ENCODE measurements at places on chromosomes 7 and 10. TPM values are rescaled to one million over a fixed set of nuclear protein-coding genes. Genes with fewer than 3 reads are reported as not detected.

Gene TUBB8
- polyA plus RNA-seq = 0.13 TPM

Gene MMD2
- not detected for polyA plus RNA-seq

Gene HOXA1
- polyA plus RNA-seq = not detected

DNA sequence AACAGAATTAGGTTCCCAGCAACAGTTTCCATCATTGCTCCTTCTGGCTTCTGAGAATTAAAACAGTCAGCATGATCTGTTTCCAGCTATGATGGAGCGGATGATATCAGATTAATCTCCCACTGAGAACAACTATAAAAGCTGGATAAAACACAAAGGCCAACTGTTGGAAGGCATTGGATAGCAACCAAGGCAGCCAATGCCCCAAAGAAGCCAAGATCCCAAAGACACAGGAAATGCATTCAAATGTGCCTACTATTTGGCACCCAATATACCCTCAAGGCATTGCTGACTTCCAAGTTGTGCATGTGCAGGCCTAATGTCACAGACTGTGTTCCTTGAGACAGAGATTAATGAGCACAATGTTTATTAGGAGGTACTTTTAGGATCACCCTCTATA lies 259.3 kb downstream of the ARHGAP12 start:
- H3K4me1 ChIP-seq = no peaks in the 10 kb centered on the region
- H3K27me3 ChIP-seq = no peaks in the 10 kb centered on the region
- H3K4me3 ChIP-seq = no peak overlapping the region
- DNase-seq = no peak
- no peak overlapping the region for H3K27ac ChIP-seq

GRCh38 chr10:61931620-61932332 lies 30.3 kb downstream of the ARID5B start:
- H3K27ac ChIP-seq = no peak overlapping the region
- DNase-seq = no peak
- H3K27me3 ChIP-seq = no peaks in the 10 kb centered on the region
- no peak overlapping the region for H3K4me3 ChIP-seq
- peaks cover 35% of the 10 kb centered on the region for H3K36me3 ChIP-seq

Gene PDK4
- 0.10 TPM for polyA plus RNA-seq

DNA sequence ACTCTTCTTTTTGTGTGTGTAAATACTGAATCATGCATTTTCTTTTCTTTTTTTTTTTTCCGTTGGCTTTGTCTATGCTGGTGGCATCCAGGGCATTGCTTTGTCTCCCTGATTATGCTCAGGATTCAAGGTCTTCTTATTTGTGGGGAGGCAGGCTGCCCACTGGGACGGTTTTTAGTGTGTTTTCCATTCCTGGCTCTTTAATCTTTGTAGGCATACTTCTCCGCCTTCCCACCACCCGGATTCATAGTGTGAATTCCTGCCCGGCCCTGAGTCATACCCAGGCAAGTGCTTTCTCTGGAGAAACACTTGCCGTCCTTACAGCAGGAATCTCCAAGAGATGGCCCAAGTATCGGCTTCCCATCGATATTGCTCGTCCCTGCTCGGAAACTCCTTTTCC lies 5.2 kb downstream of the ZNF655 start:
- H3K36me3 ChIP-seq = peaks cover 75% of the 10 kb centered on the region
- H3K27me3 ChIP-seq = no peaks in the 10 kb centered on the region
- DNase-seq = no peak
- peaks cover 29% of the 10 kb centered on the region for H3K4me1 ChIP-seq

GRCh38 chr7:114819616-114820362 lies 102.1 kb upstream of the MDFIC start:
- H3K36me3 ChIP-seq = no peaks in the 10 kb centered on the region
- H3K4me1 ChIP-seq = peaks cover 4% of the 10 kb centered on the region
- H3K27me3 ChIP-seq = no peaks in the 10 kb centered on the region
- DNase-seq = no peak

- DNase-seq = no peak
- no peak overlapping the region for H3K27ac ChIP-seq
- no peak overlapping the region for H3K4me3 ChIP-seq
- H3K27me3 ChIP-seq = no peaks in the 10 kb centered on the region
- no peaks in the 10 kb centered on the region for H3K36me3 ChIP-seq
- no peaks in the 10 kb centered on the region for H3K4me1 ChIP-seq
These were observed 175.9 kb upstream of the TAC1 start for GRCh38 chr7:97555857-97556421.

GRCh38 chr7:50314836-50315592 lies 10.5 kb downstream of the IKZF1 start:
- DNase-seq = no peak
- no peak overlapping the region for H3K4me3 ChIP-seq
- no peaks in the 10 kb centered on the region for H3K4me1 ChIP-seq
- H3K36me3 ChIP-seq = no peaks in the 10 kb centered on the region

Gene LBX1
- not detected for polyA plus RNA-seq

DNA sequence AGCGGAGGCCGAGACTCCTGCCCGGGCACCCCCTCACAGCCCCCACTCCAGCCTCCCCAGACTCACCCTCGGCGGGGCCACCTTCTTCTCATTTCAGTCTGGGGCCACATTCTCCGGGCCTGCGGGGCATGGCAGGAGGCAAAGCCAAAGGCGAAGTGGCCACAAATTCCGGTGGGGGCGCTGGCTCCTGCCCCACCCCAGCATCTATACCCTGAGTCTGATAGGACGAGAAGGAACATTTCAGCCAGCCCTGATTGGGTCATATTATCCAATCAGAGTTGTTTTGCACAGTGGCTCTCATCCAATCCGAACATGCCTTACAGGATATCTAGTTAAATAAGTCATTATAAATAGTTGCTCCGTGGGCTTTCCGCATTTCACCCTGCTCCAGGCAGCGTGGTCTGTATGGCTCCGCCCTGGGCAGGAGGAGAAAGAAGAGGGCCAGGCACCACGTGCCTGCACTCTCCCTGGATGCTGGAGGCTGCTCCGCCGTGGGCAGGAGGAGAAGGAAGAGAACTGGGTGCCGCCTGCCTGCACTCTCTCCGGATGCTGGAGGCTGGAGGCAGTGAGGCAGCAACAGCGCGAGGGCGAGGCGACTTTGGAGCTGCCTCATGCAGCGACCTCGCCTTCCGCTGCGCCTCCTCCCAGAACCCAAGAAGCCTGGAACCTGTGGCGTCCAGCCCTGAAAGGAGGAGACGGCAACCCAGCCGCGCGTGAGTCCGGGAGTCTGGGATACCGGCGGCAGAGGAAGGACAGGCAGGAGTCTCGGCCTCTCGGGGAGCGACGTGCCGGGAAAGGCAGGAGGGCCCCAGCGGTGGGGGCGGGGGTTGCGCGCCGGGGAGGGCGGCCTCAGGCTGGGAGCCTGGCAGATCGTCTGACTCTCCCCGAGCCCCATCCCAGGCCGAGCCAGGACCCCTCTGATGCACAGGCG lies 162.9 kb downstream of the ZNF33B start:
- H3K4me3 ChIP-seq = peak overlapping the region; percentile 97
- DNase-seq = peak; percentile 86
- H3K4me1 ChIP-seq = peaks cover 6% of the 10 kb centered on the region

Gene TAS2R3
- not detected for polyA plus RNA-seq

DNA sequence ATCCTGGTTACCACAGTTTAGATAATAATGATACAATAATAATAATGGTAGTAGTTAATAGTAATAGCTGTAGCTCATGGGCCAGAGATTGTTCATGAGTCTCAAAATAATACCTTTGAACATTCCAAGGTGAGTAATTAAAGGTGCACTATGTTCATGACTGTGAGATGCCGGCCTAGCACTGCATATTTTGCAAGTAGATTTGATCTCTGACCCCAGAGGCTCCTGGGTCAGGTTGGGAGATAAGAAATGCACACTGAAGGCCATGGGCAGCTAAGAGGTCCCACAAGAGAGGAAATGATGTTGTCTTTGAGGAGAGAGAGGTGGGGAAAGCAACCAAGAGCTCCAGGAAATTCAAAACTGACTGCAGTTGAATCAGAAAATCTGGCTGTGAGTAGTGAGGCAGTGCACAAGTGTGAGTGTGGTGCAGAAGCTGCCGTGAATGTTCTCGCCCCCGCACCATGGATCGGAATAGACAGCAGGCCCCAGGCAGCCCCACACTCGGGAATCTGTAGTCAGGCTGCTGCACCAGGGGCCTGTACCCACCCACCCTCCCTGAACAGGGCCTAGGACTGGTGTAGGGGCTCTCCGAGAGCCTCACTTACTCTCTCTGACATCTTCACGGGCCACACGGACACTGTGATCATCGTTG lies 11.9 kb downstream of the CPXM2 start:
- no peaks in the 10 kb centered on the region for H3K27me3 ChIP-seq
- no peak overlapping the region for H3K4me3 ChIP-seq
- no peak for DNase-seq
- H3K27ac ChIP-seq = no peak overlapping the region
- H3K4me1 ChIP-seq = no peaks in the 10 kb centered on the region

- no peaks in the 10 kb centered on the region for H3K27me3 ChIP-seq
- no peaks in the 10 kb centered on the region for H3K36me3 ChIP-seq
- no peak for DNase-seq
- no peaks in the 10 kb centered on the region for H3K4me1 ChIP-seq
- H3K4me3 ChIP-seq = no peak overlapping the region
These were observed 664.9 kb downstream of the CNTNAP2 start for GRCh38 chr7:146781352-146782116.

DNA sequence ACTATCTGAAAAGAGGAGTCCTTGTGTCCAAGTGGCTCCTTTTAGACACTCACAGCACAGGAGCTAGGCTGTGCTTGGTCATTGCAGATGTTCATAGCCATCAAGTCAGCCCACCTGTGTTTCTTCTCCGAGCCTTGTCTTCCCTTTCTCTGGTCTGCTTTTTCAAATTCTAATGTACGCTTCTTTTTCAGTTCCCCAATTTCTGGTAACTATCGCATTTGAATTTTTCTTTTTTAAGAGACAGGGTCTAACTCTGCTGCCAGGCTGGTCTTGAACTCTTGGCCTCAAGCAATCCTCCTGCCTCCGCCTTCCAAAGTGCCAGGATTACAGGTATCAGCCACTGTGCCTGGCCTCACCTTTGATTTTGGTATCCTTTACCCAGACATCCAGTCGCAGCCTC lies 18.9 kb downstream of the APBB1IP start:
- no peaks in the 10 kb centered on the region for H3K27me3 ChIP-seq
- no peaks in the 10 kb centered on the region for H3K4me1 ChIP-seq
- no peak overlapping the region for H3K4me3 ChIP-seq
- no peak overlapping the region for H3K27ac ChIP-seq

DNA sequence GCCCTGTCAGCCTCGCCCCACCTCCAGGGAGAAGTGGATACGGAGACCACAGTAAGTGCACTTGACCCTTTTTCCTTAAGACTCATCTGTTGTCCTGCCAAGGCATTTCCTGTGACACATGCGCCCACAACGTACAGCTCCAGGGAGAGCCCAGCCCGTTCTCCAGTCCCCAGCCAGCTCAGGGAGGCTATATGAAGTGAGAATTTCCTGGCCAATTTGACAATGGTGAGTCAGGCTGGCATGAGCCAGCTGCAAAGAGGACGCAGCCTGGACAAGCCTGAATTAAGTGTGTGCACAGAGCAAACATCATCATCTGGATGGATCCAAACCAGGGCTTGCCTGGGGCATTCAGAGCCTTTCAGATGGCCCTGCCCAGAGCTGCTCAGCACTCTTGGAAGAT lies 244.8 kb downstream of the KCNMA1 start:
- DNase-seq = no peak
- no peaks in the 10 kb centered on the region for H3K27me3 ChIP-seq
- no peak overlapping the region for H3K4me3 ChIP-seq
- H3K4me1 ChIP-seq = peaks cover 57% of the 10 kb centered on the region
- no peaks in the 10 kb centered on the region for H3K36me3 ChIP-seq

DNA sequence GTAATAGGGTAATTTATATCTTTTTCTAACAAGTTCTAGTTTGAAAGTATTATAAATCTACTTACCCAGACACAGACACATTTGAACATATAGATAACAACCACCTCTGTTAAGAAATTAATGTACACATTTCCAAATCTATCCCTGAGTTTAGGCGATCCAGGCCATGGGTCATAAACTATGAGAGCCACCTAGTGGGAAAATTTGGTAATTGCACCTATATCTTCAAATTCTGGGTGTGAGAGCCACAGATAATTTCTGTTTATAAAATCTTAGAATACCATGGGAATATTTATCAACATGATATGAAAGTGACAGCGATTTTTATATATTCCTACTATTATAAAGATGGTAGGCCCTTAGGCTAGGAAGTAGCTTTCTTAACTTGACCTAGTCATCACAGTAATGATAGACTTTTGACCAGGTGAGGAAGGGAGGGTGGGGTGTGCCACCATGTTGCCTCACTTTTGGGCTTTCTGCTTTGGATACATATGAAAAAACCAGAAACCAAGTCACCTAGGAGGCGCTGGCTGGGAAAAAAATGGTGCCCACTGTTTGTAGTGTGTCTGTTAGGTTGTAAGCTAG lies 8.0 kb upstream of the EPHA1 start:
- H3K36me3 ChIP-seq = no peaks in the 10 kb centered on the region
- no peaks in the 10 kb centered on the region for H3K27me3 ChIP-seq
- no peaks in the 10 kb centered on the region for H3K4me1 ChIP-seq
- DNase-seq = peak; percentile 82
- H3K4me3 ChIP-seq = no peak overlapping the region
- H3K27ac ChIP-seq = no peak overlapping the region

Gene VGF
- polyA plus RNA-seq = 54.3 TPM

Gene AGR2
- not detected for polyA plus RNA-seq

DNA sequence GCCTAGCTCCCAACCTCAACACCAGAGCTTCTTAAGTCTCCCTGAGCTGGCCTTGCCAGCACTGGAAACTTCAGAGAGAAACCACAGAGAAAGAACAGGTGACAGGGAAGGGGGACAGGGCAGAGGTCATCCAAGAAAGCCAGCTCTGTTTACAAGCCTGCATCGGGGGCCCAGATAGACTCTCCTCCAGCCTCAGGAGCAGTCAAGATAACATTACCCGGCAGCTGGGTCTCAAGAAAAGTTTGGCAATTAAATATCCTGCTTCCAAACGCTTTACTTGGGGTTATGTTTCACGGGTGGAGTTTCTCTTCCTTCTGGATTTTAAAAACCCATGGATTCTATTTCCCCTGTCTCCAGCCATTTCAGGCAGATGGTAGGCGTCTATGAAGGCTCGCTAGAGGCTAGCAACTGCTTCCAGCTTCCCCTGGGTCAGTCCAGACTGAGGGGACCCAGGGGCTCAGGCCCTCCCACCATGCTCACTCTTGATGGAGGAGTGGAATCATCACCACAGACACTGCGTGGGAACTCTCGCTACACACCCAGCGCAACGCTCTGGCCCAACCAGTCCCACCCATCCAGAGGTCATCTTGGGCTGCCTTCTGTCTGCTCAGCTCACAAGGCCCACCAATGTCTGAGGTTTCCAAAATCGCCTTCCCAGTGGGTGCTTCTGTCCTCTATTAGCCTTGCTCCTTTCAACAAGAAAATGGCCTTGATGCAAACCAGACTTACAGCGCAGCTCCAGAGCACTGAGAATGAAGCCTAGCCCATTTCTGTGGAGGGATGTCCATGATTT lies 48.8 kb downstream of the SH3PXD2A start:
- H3K4me3 ChIP-seq = no peak overlapping the region
- H3K27ac ChIP-seq = peak overlapping the region; percentile 40
- DNase-seq = no peak
- H3K4me1 ChIP-seq = no peaks in the 10 kb centered on the region

Gene SKIDA1
- 0.47 TPM for polyA plus RNA-seq
